ENCODE measurements at places on chromosomes 11 and 22. TPM values are rescaled to one million over a fixed set of nuclear protein-coding genes. Genes with fewer than 3 reads are reported as not detected.

- DNase-seq = no peak
Observed at GRCh38 chr22:33923033-33923432, 2.8 kb upstream of the LARGE1 start.

- DNase-seq = no peak
Observed at GRCh38 chr11:68047437-68048290, 8.8 kb downstream of the TCIRG1 start.

DNA sequence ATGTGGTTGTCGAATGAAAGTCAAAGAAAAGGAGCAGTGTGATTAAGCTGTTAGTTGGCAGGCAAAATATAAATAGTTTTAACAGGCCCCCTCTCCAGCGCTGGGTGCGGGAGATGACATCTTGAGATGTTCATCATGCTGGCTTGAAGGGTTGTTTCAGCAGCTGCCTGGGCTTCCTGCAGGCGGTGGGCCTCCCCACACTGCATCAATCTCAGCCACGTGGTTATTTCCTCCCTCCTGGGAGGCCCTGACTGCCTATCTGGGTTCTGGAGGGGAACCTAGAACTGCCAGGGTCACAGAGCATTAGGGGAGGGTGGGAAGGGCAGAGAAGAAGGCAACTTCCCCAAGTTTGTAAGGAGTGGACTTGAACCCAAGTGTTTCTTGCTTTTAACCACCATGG is 173.3 kb upstream of the SYT13 start:
- no peak for DNase-seq

GRCh38 chr11:19728436-19728835 is 15.8 kb downstream of the NAV2 start:
- DNase-seq = peak; percentile 39

DNA sequence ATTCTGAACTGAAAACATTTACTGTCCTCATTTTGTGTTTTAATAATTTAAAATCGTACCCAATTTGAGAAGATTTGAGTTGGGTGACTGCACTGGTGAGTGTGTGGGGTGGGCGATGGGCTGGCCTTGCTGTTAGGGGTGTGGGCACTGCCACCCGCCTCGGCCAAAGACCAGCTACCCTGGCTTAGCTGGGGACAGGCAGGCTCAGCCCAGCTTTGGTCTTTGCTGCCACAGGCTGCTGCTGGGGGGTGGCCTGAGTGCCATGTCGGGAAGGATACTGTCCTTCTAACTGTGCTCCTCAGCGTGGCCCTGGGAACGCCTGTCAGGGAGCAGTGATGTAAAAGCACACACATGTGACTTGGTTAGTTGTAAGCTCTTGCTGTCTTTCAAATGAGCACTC is 22.3 kb downstream of the FAM118A start:
- DNase-seq = no peak

DNA sequence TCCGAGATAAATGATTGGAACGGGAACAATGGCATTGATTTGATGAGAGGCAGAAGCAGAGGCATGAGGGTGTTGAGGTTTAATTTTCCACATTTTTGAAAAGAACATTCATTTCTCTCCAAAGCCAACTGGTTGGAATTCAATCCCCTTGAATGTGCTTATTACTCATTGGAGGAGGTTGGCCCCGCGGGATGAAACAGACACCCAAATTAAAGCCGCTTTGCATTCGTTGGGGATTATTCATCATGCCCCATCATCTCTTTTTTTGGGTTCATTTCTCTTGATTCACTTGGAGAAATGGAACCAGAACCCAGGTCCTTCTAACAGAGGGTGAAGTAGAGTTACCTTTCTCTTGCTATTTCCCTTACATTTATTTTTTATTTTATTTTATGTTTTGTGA is 47.6 kb upstream of the PARVG start:
- DNase-seq = peak; percentile 10

DNA sequence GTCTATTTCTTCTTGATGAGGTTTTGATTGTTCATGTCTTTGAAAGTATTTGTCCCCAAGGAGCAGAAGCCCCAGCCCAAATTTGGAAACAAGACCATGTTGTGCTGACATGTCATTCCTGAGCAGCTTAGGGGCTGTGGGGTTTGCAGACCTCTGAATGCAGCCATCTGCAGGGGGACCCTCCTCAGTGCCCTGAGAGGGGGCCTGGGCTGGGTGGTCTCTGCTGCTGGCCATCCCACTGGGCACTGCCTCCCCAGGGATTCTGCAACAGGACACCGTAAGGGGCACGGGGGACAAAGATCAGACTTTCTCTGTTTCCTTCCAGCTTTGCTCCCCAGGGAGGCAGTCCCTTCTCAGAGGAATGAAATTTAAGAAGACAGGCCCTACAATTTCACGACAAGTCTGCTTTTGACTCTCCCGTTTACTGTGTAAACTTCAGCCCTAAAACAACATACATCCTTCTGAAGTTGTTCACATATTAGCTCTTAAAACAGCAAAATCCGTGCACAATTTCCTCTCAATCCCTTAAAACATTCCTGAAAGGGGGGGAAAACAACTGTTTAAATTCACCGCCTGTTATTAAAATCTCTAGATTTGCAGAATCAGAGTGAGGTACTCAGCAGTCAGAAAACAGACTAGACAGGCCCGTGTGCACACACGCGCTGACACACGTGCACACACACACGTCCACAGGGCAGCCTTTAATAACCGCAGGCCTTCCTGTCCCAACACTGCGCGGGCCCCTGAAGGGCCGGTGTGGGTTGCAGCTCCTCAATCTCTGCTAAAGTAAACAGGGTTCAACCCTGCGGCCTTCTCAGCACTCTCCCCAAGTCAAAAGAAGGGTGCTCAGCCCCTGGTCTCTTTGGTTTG is 109.8 kb downstream of the KCNQ1 start:
- DNase-seq = peak; percentile 5

Gene OR6A2
- 0.32 TPM for total RNA-seq

GRCh38 chr11:20067665-20068064 is 92.6 kb downstream of the DBX1 start:
- DNase-seq = no peak

- DNase-seq = peak; percentile 90
Observed at GRCh38 chr22:45680932-45681700, 9.5 kb downstream of the ATXN10 start.

DNA sequence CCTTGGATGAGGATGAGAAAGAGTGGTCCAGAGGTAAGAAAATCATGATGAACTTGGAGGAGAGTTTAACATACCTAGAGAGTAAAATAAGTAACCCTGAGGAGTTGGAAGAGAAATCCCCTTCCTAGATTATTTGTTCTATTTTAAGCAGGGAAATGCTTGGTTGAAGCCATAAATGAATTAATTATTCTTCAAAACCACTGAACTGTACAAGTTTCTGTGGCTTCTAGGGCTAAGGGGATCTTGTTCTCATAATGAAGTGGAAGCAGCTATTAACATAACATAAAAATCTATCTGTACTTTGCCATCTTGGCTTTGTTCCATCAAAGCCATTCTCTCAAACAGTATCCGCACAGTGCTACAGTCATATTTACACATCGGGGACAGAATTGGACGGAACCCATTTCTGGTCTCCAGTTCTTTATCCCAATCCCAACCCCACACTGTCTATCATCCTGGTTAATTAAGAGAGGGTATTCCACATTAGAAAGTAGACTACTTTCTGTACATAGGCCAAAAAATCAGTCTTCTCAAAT is 14.5 kb upstream of the ARHGAP42 start:
- DNase-seq = no peak

Gene SAA4
- total RNA-seq = not detected

Gene C11orf97
- total RNA-seq = not detected

Gene OR10D3
- total RNA-seq = not detected

Gene RTN4RL2
- total RNA-seq = not detected

GRCh38 chr22:19117111-19117512 is 5.1 kb downstream of the DGCR2 start:
- DNase-seq = no peak

DNA sequence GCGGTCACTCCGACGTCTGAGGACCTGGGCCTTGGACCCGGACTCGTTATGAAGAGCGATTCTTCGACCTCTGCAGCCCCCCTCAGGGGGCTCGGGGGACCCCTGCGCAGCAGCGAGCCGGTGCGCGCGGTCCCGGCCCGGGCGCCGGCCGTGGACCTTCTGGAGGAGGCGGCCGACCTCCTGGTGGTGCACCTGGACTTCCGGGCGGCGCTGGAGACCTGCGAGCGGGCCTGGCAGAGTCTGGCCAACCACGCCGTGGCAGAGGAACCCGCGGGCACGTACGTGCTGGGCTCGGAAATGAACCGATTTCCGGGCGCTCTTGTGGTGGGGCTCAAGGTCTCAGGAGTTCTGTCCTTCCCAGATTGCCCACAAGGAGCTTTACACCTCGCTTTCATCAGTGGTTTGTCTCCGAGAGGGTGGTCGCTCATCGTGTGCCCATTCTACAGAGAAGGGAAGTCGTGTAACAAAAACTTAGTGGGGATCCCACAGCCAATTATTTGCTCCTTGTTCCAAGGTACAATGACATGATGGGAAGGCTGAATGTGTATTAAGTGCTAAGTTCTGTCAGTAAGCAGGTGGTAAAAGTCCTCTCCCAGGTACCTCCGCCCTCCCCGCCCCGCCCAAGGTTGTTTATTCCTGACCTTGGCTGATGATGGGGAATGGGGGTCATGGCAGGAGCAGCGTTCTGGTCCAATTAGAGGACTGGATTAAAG is 695 bp downstream of the PEX26 start:
- peak; percentile 36 for DNase-seq

DNA sequence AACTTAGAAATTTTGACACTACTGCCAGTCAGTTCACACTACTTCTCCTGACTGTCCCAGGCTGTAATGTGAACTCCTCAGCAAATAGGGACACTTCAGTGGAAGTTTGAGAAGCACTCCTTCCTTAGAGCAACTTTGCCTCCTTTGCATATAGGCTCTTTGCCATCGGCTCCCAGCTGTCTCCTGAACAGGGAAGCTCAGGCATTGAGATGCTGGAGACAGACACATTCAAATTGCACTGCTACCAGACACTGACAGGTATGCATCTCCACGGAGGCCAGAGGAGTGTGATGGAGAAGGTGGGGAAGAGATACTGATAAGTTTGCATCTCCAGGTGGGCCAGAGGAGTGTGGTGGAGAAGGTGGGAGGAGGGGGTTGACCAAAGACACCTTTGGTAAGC is 1.4 kb downstream of the TRAPPC4 start:
- DNase-seq = no peak

DNA sequence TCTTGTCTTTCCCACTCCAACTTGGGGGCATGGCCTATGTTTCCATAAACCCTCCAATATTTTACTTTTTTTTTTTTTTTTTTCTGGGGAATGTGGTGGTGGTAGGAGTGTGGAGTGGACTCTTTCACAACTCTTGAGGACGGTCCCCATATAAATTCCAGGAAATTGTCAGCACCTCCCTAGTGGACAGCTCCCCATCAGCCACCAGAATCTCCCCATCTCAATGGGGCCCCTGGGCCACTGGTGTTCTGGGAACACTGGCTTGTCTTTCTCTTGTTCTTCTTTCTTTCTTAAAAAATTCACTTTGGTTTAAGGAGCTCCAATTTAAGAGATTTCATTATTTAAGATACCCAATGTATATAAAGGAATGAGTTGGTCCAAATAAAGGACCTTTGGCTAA is 74.1 kb downstream of the ADM start:
- DNase-seq = peak; percentile 52

GRCh38 chr11:57920971-57921370 is 102.7 kb upstream of the OR9Q1 start:
- no peak for DNase-seq

DNA sequence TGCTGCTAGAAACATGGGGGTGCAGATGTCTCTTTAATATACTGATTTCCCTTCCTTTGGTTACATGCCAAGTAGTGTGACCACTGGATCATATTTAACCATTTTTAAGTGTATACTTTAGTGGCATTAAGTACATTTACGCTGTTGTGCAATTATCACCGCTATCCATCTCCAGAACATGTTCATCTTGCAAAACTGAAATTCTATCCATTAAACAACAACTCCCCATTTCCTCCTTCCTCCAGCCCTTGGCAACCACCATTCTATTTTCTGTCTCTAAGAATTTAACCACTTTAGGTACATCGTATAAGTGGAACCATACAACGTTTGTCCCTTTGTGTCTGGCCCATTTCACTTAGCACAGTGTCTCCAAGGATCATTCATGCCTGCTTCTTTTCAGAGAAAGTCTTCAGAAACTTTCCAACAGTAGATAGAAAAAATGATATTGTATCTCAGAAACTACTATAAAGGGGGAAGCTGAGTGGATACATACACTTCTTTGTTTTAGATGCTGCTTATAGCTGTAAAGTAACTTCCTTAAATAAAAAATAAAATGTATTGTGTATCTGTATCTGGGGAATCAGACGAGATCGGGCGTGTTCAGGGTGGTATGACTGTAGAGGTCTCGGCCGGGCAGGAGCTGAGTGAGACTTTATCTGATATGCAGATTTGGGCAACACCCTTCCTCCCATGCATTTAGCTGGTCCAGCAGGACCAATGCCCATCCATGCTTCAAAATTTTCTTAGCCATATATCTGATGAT is 44.6 kb upstream of the ZBED5 start:
- peak; percentile 52 for DNase-seq

DNA sequence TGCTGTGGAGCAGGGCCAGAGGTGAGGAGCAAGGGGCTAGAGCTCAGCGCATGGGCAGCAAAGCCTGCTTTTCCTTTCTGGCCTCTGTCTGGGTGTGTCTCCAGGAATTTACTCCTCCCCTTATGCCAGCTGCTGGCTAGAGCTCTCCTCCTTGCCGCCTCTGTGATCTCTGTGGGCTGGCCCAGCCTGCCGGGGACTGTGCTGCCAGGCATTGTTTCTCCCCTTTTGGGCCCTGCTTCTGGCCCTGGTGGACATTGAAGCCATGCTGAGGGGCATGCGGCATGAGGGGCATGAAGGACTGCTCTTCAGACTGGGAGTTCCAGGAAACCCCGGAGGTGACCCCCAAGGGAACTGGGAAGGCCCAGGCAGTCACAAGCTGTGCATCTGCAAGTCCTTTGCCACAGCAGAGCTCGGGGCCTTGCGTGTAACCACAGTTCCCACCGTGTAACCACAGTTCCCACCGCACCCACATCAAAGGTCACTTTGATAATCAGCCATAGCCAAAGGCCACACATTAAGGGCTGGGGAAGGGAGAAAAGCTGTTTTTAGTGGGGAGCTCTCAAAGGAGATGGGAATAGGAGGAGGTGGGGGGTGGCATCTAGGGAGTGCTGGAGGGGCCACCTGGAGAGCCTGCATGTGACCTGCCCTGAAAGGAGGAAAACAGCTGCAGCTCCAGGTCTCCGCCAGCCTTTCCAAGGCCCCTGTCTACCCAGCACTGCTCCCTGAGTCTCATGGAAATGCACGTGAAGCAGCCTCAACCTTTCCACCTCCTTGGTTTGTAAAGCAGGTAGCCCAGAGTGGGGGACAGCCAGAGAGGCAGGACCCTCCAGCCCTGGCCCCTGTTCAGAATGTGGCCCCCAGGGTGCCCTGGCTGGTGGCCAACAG is 62.3 kb downstream of the PPFIBP2 start:
- no peak for DNase-seq

Data from fibroblast of villous mesenchyme (primary cell).